IPS-NIHi11 (cell line): ENCODE measurements at places on chromosomes 16 and 17.

DNA sequence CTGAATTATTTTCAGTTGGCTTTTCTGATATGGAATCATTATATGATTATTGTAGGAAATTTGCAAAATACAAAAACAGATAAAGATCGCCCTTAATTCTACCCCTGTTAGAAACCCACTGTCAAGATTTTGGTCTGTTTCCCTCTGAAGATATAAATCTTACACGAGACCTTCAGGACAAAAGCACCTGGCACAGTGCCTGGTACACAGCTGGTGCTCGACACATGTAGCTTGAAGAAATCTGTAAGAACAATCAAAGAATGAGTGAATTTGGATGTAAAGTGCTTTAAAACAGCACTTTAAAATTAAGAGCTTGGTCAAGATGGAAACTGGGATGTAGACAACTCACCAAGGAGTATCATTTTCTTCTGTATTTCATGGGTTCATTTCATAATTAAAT, 181.1 kb downstream of the C16orf78 start:
- no peak for DNase-seq

GRCh38 chr17:64420143-64420670, 28.7 kb upstream of the MILR1 start:
- DNase-seq, result peak; percentile 72

GRCh38 chr16:83714286-83714685, 93.5 kb upstream of the HSBP1 start:
- no peak for DNase-seq

DNA sequence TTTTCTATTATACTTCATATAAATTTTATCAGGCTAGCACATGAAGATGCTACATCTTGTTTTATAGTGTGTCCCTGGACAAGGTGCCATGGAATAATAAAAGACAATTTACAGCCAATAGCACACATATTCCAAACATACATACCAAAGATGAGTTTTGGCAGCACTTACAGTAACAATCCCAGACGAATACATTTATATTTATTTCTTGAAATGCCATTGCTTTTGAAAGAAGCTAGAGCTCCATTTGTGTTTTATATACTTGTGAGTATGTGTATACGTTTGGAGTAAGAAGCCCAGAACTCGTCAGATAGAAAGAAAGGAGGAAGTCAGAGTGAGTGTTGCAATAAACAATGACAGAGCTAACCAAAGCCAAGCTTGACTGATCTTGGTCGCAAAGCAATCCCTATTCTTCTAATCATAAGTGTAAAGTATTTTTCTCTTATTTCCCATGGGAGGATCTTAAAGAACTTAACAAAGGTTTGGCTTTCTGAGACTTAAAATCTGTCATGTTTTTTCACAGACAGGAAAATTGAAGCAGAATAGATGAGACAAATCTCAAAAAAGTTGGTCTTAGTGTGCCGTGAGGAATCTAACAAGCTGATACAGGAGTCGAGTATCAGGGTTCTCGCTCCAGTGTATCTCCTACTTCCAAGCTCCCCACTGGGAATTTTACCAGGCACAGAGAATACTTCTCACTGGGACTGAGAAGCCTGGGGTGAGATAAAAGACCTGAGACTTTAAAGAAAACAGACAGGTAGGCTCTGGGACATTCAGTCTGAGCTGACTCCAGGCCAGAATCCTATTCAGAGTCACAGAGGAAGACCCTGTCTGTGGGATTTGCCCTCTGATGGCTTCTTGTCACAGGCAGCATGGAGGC, 175.4 kb downstream of the AATF start:
- no peak for DNase-seq

GRCh38 chr17:19610879-19611278, 37.7 kb upstream of the ALDH3A2 start:
- no peak for DNase-seq

DNA sequence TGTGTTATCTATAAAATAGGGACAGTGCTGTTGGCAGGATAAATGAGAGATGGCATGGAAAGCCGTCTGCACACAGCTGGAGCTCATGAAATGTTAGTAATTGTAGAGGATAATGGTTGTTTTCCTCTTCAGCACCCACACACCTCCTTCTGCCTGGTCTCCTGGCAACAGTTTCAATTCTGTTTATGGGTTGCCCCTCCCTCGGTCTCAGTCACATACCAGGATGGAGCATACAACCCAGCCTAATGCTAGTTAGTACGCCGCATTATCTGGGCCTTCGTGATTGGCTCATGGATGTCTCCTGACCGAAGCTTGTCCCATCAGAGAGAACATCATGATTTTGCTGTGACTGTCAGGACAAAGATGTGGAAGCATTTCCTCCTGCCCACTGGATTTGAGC, 126.2 kb upstream of the WSCD1 start:
- no peak for DNase-seq

DNA sequence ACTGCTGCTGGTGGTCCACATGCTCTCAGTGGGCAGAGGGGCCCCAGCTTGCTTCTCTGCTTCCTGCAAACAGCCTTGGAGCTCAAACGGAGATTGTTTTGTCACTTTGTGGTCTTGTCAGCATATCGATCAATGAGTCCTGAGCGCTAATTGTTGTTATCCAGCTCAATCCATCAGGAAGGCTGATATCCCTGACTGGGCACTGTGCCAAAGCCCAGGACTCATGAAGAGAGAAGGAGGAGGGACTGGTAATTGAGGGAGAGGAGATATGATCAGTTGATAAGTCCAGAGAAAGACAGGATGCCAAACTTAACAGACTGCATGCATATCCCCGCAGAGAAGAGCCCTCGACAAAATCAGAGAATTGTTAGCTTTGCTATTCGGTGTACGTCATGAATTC, 58.6 kb upstream of the DNAH9 start:
- DNase-seq, result no peak

GRCh38 chr16:89922884-89923639, at the start of gene TUBB3:
Gene TUBB3, plus strand, starts transcription at chr16:89923342. Its CDS starts 60 bp downstream, at chr16:89923402.
- DNase-seq, result peak; percentile 94

GRCh38 chr17:231966-232807, 50.7 kb upstream of the DOC2B start:
- DNase-seq, result no peak

- DNase-seq, result no peak
Measured at GRCh38 chr16:51022955-51023354, 128.1 kb downstream of the SALL1 start.

- DNase-seq, result no peak
Measured at GRCh38 chr17:62794666-62794971, 13.5 kb downstream of the MARCHF10 start.
